Stimulated activated CD4-positive, alpha-beta T cell treated with anti-CD3 and anti-CD28 coated beads, Interleukin-1b, Interleukin-23, amount 100 ng/mL, for 1 hour (primary cell): ENCODE measurements at places on chromosomes 1 and 21.

DNA sequence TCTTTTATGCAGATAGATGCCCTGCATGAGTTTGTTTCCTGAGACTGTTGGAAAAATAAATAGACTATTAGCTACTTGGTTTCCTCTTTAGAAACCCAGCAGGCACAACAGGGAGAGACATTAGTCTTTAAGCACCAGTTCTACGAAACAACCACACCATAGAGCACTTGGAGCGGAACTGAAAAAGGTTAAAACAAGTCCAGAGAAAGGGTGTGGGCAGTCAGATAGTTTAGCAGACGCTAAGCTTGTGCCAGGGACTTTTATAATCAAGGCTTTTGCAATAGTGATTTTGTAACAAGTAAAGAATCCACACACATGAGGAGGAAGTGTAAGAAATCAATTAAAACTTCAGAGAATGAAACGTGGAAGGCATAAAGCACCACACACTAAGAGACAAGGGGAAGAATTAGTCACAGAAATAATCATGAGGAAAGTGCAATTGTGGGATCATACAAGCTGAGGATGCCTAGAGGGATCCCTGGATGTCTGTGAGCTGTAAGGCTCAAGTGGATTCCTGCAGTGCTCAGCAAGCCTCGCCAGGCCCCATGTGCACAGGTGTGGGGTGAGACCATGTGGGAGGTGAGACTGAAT is 37.8 kb upstream of the TLR5 start:
- no peak for DNase-seq

- no peak for DNase-seq
These were observed 133.3 kb downstream of the IGSF21 start for GRCh38 chr1:18240906-18241305.

DNA sequence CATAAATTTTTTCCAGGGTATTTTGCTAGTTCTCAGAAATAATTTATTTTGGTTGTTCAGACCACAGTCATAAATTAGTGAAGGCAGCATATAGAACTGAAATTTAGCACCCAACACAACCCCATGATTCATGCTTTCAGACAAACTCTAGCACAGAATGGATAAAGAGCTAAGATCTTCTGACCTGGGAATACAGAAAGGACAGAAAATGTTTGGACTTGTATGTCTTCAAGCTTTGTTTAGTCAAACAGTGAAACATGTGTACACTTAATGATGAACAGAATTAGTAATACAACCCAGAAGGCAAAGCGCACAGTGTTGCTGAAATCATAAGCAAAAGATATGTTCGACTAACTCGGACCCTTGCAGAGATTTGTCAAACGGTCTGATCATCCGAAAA is 205.6 kb downstream of the APP start:
- no peak for DNase-seq

DNA sequence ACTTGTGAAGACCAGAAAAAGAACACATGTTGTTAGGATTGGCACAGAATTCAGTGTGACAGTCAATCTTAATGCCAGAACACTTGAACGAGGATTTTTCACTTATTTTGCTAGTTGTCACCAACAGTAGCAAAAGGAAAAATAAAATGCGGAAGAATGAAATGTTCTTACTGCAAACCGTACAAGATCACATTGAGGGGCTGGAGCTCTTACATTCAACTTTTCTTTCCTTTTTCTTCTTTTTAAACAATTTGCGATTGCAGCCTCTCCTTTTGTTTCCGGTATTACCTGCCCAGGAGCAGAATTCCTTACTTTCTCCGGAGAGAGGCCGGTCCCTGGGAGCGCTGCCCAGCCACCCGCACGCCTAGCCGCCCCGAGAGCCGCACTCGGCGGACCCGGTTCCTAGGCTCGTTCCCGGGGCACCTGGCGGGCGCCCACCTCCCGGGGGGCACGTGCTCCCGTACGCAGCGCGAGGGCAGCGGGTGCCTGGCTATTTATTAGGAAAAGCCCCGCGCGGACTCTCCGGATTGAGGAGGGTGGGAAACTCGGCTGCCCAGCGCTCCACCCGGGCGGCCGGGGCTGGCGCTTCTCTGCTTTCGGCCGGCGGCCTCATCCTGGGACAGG is 1.2 kb upstream of the CAMTA1 start:
- DNase-seq: no peak

DNA sequence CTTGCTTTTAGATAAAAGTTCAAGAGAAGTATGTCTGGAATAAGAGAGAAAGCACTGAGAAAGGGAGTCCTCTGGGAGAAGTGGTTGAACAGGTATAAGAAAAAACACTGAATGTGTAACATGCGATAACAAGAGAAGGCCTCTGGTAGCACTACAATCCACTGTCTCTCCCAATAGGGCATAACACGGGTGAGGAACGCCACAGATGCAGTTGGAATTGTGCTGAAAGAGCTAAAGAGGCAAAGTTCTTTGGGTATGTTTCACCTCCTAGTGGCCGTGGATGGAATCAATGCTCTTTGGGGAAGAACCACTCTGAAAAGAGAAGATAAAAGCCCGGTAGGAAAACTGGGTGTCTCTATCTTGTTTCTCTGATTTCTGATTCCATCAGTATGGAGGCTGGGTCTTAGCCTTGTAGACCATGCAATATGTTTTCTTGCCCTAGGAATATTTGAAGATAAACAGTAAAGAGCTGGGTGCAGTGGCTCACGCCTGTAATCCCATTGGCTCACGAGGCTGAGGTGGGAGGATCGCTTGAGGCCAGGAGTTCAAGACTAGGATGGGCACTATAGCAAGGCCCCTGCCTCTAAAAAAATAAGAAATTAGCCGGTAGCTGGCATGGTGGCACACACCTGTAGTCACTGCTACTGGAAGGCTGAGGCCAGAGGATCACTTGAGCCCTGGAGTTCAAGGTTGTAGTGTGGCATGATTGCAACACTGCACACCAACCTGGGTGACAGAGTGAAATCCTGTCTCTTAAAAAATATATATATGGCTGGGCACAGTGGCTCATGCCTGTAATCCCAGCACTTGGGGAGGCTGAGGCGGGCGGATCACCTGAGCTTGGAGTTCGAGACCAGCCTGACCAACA is 40.4 kb downstream of the DAP3 start:
- no peak for DNase-seq

DNA sequence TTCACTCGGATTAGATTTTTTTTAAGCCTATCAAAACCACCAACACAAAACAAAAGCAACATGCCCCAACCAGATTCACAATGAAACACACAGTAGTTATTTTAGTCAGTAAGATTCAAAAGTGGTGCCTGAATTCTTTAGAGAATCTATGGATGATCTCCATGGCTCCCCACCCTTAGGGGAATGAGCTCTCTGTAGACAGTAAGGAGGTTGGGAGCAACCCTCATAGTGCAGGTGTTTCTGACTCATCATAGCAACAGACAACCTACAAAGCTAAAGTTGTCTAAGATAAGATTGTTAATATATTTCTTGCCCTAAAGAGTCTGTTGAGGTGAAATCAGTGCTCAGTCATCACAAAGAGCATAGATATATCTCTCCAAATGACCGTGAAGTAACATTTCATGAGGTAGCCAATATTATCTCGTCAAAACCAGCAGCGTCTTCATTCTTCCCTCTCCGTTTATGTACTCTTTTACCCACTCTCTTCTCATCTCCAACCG is 78.3 kb downstream of the ADAMTS1 start:
- DNase-seq: no peak

DNA sequence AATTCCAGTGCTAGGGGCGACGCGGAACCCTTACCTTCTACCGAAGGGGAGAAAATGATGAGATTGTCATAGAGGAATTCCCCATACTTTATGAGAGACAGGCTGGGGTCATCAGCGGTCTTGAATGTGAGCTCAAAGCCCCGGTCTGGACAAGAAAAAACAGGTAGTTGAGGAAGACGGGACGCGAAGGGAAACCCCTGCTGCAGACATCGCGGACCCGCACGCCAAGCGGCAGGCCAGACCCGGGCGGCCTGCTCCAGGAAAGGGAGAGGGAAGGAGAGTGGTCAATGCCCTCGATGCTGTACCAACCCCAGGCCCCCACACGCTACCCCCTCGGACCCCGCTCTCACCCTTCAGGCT is 342 bp downstream of the DDOST start:
- no peak for DNase-seq

DNA sequence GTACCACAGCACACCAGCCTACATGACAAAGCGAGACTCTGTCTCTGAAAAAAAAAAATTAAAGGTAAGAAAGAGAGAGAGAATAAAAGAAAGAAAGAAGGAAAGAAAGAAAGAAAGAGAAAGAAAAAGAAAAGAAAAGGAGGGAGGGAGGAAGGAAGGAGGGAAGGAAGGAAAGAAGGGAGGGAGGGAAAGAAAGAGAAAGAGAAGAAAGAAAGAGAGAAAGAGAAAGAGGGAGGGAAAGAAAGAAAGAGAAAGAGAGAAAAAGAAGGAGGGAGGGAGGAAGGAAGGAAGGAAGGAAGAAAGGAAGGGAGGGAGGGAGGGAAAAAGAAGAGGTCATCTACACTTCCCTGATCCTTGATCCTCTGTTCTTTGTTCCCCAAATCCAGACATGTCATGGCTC is 104.8 kb upstream of the GJB5 start:
- no peak for DNase-seq

GRCh38 chr1:54950369-54951163 is 29.9 kb upstream of the TMEM61 start:
- DNase-seq: peak; percentile 17

DNA sequence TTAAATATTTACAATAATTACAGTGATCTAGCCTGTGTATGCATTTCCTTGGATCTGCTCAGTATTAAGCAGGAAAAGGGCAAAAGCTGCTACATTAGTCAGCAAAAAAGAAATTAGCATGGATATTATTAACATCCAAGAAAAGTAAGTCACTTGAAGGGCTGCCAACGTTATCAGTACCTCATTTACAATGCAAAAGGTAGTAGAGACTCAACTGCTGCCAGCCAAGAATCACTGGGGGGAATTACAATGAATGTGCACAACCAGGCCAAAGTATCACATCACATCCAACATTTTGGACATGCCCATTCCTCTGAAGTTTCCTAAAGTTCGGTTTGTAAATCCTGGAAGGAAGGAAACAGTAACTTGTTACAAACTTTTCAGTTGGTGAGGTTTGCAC is 1.9 kb downstream of the CNN3 start:
- no peak for DNase-seq

- no peak for DNase-seq
These were observed 387.8 kb downstream of the OMA1 start for GRCh38 chr1:58158506-58159433.

DNA sequence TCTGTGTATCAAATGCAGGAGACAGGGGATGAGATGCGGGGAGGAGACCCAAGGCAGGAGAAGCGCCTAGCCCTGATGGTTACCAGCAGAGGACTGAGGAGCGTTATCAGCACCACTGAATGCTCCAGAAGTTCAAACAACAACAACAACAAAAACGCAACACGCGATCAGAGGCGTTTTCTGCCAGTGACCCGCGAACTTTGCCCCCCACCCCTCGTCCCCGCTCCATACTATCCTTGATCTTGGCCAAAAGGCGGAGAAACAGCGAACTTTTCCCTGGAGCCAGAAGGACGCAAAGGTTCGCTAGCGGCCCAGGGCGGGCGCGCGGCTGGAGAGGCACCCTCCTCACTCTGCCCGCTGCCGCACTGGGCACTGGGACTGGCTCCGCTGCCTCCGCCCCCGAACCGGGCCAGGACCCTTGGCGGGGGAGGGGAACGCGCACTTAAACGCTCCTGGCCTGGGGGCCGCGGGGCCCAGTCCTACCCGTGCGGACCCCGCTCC is 699 bp downstream of the ECHDC2 start:
- no peak for DNase-seq

DNA sequence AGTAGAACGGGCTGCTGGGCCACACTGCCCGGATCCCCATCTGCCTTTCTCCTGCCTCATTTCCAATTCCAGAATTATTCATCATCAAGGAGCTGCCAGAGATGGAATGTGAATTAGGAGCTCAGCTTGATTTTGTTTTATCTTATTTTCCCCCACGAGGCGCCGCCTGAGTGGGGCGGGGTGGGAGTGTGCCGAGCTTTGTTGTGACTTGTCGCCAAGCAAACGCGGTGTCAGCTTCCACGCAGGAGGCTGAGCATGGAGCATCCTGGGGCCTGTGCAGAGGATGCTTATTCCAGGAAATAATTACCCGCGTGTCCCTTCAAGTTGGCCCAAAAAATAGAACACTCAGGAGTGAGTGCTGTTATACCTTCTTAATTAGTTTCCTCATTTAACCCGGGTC is 91.2 kb downstream of the HMGB4 start:
- DNase-seq: no peak

DNA sequence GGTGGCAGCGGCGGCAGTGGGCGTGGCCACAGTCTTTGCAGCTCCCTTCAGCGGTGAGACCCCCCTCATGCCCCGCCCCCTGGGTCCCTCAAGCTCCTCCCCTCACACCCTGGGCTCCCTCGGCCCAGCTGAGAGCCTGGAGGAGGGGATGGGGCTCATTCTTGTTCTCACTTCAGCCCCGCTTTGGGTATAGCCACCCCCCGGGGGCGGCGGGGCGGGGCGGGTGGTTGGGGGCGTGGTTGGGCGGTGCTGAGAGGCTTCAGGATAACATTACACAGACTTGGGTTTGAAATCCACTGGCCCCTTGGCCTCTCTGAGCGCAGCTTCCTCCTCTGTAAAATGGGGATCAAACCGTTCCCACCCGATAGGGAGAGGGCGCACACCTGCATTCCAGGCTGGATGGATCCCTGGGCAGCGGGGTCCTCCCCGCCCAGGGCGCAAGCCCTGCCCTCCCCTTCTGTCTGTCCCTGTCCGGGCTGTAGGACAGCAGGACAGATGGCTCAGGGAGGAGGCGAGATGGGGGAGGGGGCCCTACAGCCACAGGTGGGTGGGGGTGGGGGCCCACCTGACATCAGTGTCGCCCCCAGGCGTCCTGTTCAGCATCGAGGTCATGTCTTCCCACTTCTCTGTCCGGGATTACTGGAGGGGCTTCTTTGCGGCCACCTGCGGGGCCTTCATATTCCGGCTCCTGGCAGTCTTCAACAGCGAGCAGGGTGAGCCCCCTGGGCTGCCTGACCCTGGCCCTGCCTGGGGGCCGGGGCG is 5.1 kb downstream of the CLCNKA start:
- peak; percentile 42 for DNase-seq

DNA sequence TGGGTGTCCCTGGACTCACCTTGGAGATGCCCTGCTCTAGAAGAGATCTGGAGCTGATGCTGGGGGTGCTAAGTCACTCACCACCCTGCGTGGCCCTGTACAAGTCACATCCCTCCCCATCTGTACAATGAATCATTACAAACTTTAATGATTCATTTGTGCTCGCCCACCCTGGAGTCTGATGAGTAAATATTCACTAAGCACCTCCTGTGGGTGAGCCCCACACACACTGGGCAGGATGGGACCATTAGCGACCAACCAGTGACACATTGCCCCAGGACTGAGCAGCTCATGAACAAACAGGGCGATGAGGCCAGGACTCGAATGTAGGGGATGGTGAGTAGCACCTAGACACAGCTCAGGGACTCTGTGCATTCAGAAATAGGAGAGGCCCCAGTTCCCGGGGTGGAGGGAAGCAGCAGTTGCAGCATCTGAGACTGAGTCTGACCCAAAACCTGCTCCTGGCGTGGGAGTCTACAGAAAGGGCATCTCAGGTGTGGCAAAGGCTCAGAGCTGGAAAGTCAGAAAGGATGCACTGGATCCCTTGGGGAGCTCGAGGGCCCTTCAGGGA is 18.1 kb upstream of the PDZK1IP1 start:
- DNase-seq: no peak

- DNase-seq: no peak
These were observed 11.3 kb downstream of the MFAP2 start for GRCh38 chr1:16969057-16969611.
